Melanocyte of skin (primary cell): ENCODE measurements at places on chromosomes 7 and 10. TPM values are rescaled to one million over a fixed set of nuclear protein-coding genes. Genes with fewer than 3 reads are reported as not detected.

Gene SLC18A3
- not detected in 2 replicates for total RNA-seq

Gene KLLN
- 0.93 and 1.00 TPM in 2 replicates for total RNA-seq

Gene INTS15
- 21.7 and 23.6 TPM in 2 replicates for total RNA-seq

Gene VSTM2A
- total RNA-seq = not detected in 2 replicates

Gene SRGN
- 43.6 and 82.4 TPM in 2 replicates for total RNA-seq

Gene OR9A2
- total RNA-seq = 0.34 and 0.36 TPM in 2 replicates

Gene POLR2J2
- 1.7 and 3.0 TPM in 2 replicates for total RNA-seq

Gene SLC16A12
- not detected in 2 replicates for total RNA-seq
